ENCODE measurements at places on chromosomes 7 and 10.

DNA sequence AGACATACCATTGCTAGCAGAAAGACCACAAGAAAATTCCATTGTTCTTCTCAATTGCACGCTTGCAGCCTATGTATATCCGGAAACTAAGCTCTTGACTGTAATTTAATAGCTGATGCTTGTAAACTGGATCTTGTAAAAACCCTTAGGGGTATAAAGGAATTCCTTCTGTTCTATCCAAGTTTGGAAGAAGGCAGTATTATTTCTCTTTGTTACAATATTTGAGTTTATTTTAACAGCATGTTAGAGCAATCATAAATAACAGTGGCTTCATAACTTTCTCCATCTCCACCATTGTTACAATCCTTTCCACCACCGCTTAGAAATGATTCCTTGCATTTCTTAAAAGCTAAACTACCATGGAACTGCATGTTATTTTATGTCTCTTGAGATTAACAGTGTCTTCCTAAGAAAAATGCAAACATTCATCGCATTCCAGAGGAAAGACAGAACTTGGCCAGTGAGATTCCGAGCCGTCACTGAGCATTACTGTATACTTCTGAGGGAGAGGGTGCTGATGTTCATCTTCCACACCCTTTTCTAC is 92.5 kb downstream of the TRIL start:
- DNase-seq = no peak

- DNase-seq = no peak
These were observed 15.7 kb downstream of the FXYD4 start for GRCh38 chr10:43386981-43387677.

DNA sequence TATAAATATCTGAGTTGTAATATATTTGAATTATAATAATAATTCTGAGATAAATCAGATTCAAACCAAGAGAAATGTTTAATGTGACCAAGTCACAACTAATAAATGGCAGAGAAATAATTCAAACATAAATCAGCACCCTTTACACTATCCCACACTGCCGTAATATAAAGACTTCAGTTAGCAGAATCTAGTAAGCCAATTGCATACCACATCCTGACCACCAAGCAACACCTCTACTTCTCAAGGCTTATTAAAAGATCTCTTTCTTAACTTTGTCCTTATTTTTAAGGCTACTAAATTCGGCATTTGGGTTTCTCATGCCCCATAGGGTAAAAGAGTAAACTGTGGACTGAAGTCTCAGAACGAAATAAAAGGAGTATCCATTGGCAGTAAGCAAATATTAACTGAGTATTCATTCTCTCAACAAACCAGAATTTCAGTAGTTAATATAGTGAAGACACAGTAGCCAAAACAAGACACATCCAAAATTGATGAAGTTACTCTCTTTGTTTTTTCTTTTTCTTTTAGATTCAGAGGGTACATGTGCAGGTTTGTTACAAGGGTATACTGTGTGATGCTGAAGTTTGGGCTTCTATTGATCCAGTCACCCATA is 14.8 kb downstream of the ACBD5 start:
- DNase-seq = no peak

GRCh38 chr7:81173766-81174281 is 255.0 kb upstream of the SEMA3C start:
- no peak for DNase-seq

DNA sequence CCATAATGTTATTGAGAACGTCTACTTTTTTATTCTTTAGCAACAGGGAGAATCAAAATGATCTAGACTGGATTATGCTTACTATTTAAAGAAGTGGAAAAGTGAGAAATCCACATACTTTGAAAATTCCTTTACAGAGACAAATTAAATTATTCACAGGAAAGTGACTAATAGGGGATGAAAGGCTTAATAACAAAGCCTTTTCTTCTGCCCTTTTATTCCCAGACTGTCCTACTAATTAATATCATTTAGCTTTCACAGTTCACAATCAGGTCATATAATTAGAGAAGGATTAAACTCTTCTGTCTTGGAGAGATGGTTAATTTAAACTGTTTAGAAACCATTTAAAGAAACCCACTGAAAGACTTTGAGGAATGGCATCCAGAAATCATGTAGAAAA is 58.8 kb downstream of the ARL4A start:
- no peak for DNase-seq

- DNase-seq = no peak
These were observed at the start of gene HOXA3 for GRCh38 chr7:27151931-27152815. Gene HOXA3 (minus strand): TSS chr7:27152583. CDS start chr7:27110640, 41,943 bp downstream.
